ENCODE measurements at places on chromosomes 2 and 18.

GRCh38 chr2:126038861-126039260 is 617.1 kb upstream of the GYPC start:
- no peak for DNase-seq

DNA sequence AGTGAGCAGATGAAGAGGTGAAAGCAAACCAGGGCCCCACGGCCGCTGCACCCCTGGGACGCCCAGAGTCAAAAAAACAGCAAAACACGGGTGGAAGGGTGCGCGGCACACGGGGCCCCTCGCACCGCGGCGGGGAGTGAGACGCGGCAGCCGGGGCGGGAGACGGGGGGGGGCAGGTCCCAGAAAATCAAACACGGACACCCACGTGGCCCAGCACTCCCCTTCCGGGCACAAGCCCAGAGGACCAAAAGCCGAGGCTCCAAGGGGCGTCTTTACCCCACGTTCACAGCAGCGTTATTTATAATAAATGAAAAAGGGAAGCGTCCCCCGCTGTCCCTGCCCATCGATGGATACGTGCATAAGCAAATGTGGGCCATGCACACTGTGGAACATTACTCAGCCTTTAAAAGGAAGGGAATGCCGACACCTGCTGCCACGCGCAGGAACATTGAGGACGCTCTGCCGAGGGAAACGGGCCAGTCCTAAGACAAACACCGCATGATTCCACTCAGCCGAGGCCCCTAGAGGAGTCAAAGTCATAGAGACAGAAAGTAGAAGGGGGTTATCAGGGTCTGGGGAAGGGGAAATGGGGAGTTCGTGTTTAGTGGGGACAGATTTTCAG is 677 bp upstream of the COPS9 start:
- DNase-seq = no peak

- DNase-seq = no peak
These were observed 282.0 kb upstream of the RND3 start for GRCh38 chr2:150769421-150769820.

DNA sequence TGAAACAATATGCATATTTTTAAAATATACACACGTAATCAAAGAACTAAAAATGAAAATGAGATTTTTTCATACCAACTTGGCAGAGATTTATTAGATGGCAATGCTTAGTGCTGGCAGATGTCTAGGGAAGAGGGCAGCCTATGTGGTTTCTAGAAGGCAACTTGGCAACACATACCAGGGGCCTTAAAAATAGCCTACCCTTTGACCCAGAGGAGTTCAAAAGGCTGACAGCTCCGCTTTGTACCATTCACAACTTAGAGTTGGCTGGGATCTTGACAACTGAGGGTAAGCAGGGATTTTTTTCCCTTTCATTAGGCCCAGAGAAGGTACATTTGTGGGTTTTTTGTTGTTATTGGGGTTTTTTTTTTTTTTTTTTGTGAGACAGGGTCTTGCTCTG is 26.4 kb upstream of the GPR55 start:
- no peak for DNase-seq

GRCh38 chr18:44786688-44787087 is 106.0 kb downstream of the SETBP1 start:
- no peak for DNase-seq

DNA sequence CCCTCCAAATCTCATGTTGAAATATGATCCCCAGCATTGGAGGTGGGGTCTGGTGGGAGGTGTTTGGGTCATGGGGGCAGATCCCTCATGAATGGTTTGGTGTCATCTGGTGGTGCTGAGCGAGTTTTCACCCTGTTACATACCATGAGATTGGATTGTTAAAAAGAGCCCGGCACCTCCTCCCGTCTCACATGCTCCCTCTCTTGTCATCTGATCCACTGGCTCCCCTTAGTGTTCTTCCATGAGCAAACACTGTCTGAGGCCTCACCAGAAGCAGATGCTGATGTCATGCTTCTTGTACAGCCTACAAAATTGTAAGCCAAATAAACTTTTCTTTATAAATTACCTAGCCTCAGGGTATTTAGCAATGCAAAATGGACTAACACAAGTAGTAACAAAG is 405.0 kb upstream of the SLC39A10 start:
- no peak for DNase-seq

GRCh38 chr2:38866773-38867443 is 8.8 kb downstream of the DHX57 start:
- no peak for DNase-seq

DNA sequence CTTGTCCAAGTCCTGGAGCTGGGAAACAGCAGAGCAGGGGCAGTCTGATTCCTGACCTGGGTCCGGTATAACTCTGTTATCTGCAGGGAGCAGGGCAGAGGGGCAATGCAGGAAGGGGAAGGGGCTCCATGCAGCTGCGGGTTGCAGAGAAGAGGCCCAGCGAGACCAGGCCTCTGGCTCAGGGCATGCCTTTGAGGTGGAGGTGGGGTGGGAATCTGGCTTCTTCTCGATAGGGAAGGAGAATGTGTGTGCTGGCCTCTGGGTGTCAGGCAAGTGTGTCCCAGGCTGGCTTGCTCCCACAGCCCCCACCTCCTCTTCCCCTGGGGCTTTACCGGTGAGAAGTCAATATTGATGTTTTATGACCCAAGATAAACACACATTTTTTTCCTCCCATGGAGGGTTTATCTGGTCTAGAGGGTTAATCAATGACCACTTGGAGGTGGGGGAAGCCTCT is 187.1 kb upstream of the HAAO start:
- DNase-seq = no peak

DNA sequence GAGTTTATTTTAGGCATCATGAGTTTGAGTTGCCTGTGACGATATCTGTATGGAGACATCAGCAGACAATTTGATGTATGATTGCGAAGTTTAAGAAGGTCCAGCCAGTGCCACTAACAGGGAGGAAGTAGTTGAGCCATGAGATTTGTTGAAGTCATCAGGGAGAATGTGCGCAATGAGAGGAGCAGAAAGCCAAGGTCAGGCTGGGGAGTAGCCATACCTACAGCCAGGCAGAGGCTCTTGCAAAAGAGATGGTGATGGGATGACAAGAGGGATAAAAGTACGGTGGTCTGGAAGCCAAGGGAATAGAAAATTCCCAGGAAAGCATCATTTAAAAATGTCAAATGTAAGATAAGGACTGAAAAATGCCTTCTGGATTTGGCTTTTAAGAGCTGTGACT is 51.2 kb downstream of the LIMS1 start:
- DNase-seq = no peak

- DNase-seq = no peak
These were observed 44.1 kb upstream of the ORC2 start for GRCh38 chr2:201007584-201007998.

DNA sequence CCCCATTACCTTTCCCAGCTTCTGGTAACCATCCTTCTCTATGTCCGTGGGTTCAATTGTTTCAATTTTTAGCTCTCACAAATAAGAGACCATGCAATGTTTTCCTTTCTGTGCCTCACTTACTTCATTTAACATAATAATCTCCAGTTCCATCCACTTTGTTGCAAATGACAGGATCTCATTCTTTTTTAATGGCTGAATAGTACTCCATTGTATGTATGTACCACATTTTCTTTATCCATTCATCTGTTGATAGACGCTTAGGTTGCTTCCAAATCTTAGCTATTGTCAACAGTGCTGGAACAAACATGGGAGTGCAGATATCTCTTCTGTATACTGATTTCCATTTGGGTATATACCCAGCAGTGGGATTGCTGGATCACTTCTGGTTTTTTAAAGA is 1.8 kb downstream of the CABYR start:
- no peak for DNase-seq

DNA sequence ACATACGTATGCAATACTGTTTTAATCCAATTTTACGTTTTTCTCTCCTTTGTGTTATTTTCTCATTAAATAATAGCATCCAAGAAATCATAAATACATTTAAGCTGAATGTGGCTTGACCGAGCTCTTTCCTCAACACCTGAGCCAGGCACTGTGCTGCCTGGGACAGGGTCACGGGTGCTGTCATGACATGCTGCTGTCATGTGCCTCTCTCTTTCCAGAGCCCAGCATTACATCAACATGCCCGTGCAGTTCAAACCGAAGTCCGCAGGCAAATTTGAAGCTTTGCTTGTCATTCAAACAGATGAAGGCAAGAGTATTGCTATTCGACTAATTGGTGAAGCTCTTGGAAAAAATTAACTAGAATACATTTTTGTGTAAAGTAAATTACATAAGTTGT is 94.1 kb upstream of the LDLRAD4 start:
- DNase-seq = no peak

DNA sequence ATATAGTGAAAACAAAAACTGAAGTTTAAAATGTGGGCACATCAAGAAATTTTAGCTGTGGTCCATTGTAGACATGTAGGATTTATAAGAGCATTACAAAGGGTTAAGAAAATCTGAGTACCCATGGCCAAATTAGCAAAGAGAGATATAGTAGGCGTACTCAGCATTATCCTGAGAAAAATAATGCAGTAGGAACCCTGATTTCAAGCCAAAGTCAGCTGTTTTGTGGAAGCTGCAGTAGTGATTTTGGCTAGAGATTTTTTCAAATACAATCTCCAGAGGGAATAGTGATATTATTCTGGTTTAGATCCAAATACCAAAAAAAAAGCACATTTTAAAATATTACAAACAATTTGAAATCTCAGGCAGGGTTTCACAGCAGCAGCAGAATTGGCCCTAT is 450.9 kb downstream of the FBXO15 start:
- DNase-seq = no peak

GRCh38 chr2:25073025-25073424 is 31.1 kb downstream of the EFR3B start:
- DNase-seq = no peak

GRCh38 chr2:123853161-123853560 is 171.9 kb upstream of the CNTNAP5 start:
- DNase-seq = no peak

- no peak for DNase-seq
These were observed 39.7 kb upstream of the NEDD4L start for GRCh38 chr18:58004317-58004716.

GRCh38 chr2:104888489-104889258 is 34.8 kb downstream of the POU3F3 start:
- no peak for DNase-seq

GRCh38 chr2:23294238-23294637 is 90.7 kb upstream of the KLHL29 start:
- DNase-seq = no peak

DNA sequence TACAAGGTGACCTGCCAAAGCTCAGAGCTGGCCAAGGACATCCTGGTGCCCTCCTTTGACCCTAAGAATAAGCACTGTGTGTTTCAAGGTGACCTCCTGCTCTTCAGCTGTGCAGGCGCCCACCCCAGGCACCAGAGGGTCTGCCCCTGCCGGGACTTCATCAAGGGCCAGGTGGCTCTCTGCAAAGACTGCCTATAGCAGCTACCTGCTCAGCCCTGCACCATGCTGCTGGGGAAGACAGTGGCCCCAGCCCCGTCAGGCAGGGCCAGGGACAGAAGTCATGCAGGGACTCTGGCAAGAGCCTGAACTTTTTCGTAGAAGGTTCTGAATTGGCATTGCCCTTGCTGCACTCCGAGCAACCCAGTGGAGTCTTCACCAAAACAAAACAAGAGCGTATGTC is 194.8 kb downstream of the MGAT5 start:
- no peak for DNase-seq

- DNase-seq = no peak
These were observed 281.2 kb downstream of the PHLPP1 start for GRCh38 chr18:62996566-62996965.

- DNase-seq = no peak
These were observed 12.6 kb downstream of the EVA1A start for GRCh38 chr2:75548036-75548573.

DNA sequence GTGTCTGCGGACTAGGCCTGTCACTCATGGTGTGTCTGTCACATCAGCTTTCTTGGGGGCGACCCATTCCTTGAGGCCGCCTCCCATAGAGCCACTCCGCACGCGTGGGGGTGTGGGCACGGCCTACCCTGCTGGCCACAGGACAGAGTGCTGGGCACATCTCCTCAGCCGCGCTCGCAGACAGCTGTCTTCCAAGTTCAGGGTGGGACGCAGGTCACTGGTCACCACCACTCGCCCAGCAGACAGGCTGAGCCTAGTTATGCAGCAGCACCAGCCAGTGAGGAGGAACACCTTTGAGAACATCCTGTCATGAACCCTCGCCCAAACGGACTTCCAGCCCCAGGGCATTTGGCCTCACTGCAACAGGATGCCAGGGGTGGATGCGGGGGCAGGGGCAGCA is 30.8 kb upstream of the BIN1 start:
- DNase-seq = no peak

GRCh38 chr2:127479866-127480743 is 46.2 kb downstream of the IWS1 start:
- no peak for DNase-seq

DNA sequence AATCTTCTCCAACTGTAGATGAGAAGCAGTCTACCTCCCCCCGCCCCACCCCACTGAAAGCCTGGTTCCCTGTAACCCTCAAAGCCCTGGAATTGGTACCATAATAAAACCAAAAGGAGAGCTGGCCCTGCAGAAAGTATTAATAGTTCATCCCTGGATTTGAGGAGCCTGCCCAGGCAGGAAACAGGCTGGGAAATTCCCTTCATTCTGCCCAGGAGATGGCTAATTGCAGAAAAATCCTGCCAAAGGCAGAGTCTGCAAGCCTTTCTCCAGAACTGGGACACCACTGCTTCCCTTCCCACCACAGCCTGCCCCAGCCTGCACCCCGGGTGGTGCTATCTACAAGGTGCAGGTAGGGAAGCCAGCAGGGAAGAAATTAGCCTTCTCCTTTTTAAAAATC is 16.3 kb downstream of the GKN2 start:
- DNase-seq = no peak

DNA sequence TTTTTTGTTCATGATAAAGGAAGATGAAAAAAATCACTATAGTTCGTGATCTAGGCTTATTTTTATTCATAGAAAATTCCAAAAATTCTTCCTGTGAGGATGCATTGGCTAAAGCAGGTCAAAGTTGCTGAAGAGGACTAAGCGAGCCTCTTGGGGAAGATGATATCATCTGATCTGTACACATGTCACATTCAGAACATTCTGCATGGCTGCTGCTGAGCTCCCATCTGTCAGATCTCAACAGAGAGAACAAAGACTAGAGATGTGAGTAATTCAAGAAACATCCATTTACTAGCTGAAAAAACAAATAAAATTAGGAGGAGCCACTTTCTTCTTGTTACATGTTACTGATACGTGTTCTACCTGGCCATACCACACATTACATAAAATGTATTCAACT is 518.6 kb upstream of the FSIP2 start:
- DNase-seq = no peak

DNA sequence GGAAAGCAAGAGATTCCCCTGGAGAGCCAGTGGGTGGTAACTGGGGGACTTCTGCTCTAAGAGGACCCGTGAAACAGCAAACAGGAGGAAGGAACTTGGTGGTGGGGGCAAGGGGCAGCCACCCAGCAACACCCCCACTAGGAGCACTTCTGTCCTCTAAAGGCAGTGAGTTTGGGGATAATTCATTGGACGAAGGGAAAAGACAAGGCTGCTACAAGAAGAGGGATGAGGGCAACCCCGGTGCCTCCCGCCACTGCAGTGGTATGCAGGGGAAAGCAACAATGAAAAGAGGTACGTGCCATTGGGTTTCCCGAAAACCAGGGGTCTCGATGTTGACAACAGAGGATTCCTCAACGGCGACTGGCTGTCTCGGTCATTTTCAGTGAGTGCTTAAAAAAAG is 9.1 kb downstream of the RPL31 start:
- no peak for DNase-seq
